ENCODE measurements at places on chromosomes 5 and 9.

- DNase-seq, result no peak
Observed at GRCh38 chr9:11893331-11893730, 799.9 kb upstream of the TYRP1 start.

DNA sequence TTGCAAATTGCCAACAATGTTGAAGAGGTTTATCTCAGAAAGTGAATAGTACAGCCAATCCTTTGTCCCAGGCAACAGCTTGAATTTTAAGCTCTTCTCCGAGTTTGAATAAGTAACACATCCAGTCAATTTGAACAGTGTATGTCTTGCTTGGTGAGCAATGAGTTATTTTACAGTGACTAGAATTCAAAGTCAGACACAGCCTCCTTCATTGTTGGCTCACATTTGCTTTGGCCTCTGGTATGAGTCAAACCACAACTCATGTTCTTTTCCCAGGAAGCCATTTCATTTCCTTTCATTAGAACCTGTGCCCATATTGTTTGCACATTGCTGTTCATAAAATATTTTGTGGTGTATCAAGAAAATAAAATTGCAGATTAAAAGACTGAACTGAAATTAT lies 622.0 kb upstream of the DAB2 start:
- DNase-seq, result no peak

DNA sequence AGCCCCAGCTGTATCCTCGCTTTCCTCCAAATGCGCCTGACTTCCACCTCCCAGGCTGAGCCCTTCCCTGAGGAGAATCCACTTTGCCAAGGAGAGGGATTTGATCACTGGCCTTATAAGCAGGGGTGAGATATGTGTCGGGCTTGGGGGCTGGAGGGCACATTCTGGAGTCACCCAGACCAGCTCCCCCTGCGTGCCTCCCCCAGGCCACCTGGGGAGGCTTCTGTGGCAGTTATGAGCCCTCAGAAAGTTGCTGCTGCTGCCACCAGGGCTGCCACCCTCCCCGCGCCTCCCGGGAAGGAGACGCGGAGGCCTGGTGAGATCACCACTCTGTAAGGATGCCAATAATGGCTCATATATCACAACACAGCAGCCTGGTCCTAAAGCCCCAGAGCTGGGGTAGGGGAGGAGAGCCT lies 211.5 kb downstream of the PAPPA start:
- DNase-seq, result no peak

GRCh38 chr5:140408750-140409241 lies 7.2 kb downstream of the ANKHD1 start:
- no peak for DNase-seq

- DNase-seq, result no peak
Observed at GRCh38 chr5:2697446-2698200, 53.9 kb downstream of the IRX2 start.

- DNase-seq, result no peak
Observed at GRCh38 chr5:66795682-66796081, 199.5 kb downstream of the MAST4 start.

- DNase-seq, result no peak
Observed at GRCh38 chr9:127389381-127390247, 7.4 kb upstream of the SLC2A8 start.

DNA sequence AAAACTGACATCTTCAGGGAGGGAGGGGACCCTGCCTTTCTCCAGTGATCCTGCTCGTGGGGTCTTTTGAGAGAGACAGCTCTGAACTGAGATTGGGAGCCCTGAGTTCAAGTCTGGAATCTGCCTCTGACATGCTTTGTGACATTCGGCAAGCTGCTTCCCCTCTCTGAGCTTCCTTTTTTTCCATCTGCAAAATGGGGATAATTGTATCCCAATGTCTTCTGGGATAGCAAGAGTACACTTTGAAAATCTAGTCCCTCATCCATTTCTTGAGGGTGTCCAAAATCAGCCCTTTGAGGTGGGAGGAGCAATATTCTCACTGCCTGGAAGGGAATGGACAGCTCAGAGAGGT lies 186.3 kb downstream of the RGS3 start:
- DNase-seq, result no peak

- peak; percentile 76 for DNase-seq
Observed at GRCh38 chr5:165209101-165209727, 1703.8 kb downstream of the MAT2B start.

Data from MV-4-11 (cell line).